Kidney (tissue), 22 donors: ENCODE measurements at places on chromosomes 3 and 15.
A peak's percentile ranks its signal among the peaks of the same experiment; 100 is the strongest.

DNA sequence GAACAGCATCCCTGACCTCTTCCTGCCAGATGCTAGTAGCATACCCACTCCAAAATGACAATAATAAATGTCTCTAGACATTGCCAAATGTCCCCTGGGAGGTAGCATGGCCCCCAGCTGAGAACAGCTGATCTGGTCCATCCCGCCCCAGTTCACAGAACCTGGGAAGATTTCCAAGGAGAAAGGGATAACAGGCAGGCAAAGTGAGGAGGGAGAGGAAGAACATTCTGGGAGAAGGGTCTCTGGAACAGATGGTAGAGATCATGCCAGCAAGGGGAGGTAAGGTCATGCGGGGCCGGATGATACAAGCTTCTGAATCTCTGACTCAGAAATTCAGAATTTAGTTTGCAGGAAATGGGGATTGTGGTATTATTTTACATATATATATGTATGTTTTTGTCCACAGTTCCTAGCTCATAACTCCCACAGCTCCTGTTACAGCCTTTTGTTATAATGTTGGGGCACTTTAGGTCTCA lies 192.7 kb downstream of the SUCLG2 start:
- no peak for DNase-seq
- H3K4me1 ChIP-seq: peaks cover 2% of the 10 kb centered on the region
- H3K27ac ChIP-seq: no peak overlapping the region
- no peaks in the 10 kb centered on the region for H3K36me3 ChIP-seq
- H3K27me3 ChIP-seq: no peaks in the 10 kb centered on the region

GRCh38 chr3:193488741-193489140 lies 66.0 kb downstream of the ATP13A4 start:
- no peaks in the 10 kb centered on the region for H3K27me3 ChIP-seq
- H3K4me3 ChIP-seq: no peak overlapping the region
- no peak for DNase-seq
- H3K4me1 ChIP-seq: no peaks in the 10 kb centered on the region
- H3K36me3 ChIP-seq: no peaks in the 10 kb centered on the region

GRCh38 chr3:149571381-149571780 lies 86.4 kb downstream of the WWTR1 start:
- H3K27me3 ChIP-seq: no peaks in the 10 kb centered on the region
- H3K27ac ChIP-seq: peak overlapping the region; percentile 0
- no peak for DNase-seq
- H3K4me1 ChIP-seq: peaks cover 20% of the 10 kb centered on the region
- H3K36me3 ChIP-seq: no peaks in the 10 kb centered on the region
- no peak overlapping the region for H3K4me3 ChIP-seq

DNA sequence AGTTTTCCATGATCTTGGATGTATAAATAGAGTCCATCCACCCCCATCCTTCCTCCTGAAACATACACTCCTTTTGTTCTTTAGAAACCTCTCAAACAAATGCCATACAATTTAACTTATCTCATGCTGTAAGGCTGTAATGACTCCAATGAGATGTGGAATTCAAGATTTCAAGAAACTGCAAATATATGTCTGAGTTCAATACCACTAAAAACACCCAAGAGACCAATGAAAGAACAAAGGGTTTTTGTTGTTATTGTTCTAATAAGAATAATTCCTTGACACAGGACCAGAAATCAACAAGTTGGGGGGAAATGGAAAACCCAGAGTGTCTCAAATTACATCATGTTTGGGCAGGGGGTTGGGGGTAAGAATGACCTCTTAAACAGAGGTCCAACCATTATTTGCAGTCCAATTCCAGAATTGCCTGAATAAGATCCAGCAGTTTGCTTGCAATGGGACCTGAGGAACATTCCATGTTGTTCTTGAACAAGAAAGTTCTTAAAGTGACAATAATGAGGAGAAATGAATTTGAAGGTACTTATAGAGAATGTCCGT lies 48.6 kb upstream of the TGFBR2 start:
- no peak for DNase-seq
- H3K27ac ChIP-seq: no peak overlapping the region
- no peaks in the 10 kb centered on the region for H3K4me1 ChIP-seq
- no peak overlapping the region for H3K4me3 ChIP-seq
- no peaks in the 10 kb centered on the region for H3K27me3 ChIP-seq
- H3K36me3 ChIP-seq: no peaks in the 10 kb centered on the region

DNA sequence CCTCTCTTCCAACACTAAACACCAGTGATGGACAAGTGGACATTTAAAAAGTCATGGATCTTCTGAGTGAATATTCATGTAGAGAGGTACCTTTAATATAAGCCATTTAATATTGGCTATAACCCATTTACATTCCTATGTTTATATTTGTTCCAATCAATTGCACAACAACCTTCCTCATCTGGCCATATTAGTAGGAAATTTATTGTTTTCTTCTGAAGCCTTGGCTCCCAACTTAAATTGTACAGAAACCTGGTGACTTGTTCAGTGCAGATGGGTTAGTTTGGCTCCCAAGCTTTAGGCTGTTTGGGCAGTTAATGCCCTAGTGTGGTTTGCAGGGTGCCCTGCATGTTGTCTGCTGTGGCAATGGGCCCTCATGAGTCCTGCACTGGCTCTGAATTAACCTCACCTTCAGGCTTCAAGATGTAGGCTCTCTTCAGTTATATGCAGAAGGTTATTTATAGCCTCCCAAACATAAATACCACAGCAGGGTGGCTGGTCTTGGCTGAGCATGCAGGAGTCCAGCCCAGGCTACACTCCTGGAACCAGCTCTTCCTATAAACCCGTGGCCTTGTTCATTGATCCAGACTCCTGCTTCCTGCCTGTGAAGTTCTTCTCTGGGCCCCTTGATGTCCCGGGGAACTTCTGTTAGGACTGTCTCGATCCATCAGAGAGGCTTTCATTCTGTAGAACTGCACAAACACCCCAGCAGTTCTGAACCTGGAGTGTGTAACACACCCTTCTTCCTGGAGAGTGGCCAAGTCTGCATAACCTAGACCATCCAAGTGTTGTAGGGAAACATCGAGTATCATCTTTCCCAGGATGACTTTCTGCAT lies 57.0 kb downstream of the DUT start:
- no peak for DNase-seq
- H3K4me3 ChIP-seq: no peak overlapping the region
- H3K27me3 ChIP-seq: no peaks in the 10 kb centered on the region
- H3K36me3 ChIP-seq: no peaks in the 10 kb centered on the region

DNA sequence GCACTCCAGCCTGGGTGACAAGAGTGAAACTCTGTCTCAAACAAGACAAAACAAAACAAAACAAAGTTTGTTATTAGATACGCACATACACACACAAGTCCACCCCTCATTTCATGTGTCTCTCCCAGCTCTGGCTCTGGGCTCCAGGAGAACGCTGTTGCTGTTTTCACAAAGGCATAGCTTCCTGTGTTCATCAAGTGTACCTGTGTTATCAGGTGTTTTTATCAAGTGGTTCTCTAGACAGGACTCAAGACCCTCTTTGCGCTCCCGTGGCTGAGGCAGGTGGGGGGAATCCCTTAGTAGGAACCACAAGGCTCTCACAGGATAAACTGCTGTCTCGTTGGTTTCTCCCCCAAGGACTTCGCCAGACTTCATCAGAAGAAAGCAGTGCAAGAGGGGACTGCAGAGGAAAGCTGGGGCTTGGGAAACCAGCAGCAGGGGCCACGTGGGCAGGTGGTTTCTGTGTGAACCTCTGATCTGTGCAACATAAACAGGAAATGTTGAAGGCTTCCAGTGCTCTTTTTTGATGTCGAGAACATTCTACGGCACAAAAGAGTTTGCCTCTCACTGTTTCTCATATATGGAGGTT lies 6.9 kb upstream of the PPP1R2 start:
- no peaks in the 10 kb centered on the region for H3K36me3 ChIP-seq
- no peak overlapping the region for H3K27ac ChIP-seq
- no peak overlapping the region for H3K4me3 ChIP-seq
- H3K4me1 ChIP-seq: peaks cover 3% of the 10 kb centered on the region
- H3K27me3 ChIP-seq: no peaks in the 10 kb centered on the region

GRCh38 chr3:101340591-101340990 lies 20.2 kb upstream of the IMPG2 start:
- no peak for DNase-seq
- H3K27ac ChIP-seq: no peak overlapping the region
- H3K4me1 ChIP-seq: no peaks in the 10 kb centered on the region
- H3K4me3 ChIP-seq: no peak overlapping the region
- H3K27me3 ChIP-seq: no peaks in the 10 kb centered on the region

DNA sequence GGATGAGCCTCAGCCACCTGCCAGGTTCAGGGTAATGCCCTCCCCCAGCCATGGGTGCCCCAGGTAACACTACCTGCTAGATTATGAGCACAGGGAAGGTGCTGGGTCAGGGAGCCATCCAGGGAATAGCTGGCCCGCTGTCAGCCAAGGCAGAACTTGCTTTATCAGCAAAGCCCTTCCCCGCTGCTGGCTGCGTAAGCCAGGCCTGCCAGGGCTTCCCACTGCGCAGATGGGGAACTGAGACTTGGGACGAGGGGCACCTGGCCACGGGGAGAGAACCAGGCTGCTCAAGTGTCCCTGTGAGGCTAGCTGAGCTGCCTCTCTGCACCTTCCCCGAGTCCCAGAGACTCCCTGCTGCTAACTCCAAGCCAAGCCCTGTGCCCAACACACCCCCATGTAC lies 45.4 kb downstream of the CACNA2D2 start:
- H3K27me3 ChIP-seq: no peaks in the 10 kb centered on the region
- H3K27ac ChIP-seq: no peak overlapping the region
- no peak for DNase-seq
- H3K4me3 ChIP-seq: no peak overlapping the region
- H3K4me1 ChIP-seq: no peaks in the 10 kb centered on the region
- H3K36me3 ChIP-seq: no peaks in the 10 kb centered on the region

GRCh38 chr3:139318431-139318816 lies 25.4 kb upstream of the MRPS22 start:
- H3K4me1 ChIP-seq: no peaks in the 10 kb centered on the region
- no peaks in the 10 kb centered on the region for H3K27me3 ChIP-seq
- no peak overlapping the region for H3K4me3 ChIP-seq

- no peak overlapping the region for H3K4me3 ChIP-seq
- no peak overlapping the region for H3K27ac ChIP-seq
- H3K4me1 ChIP-seq: no peaks in the 10 kb centered on the region
- no peaks in the 10 kb centered on the region for H3K27me3 ChIP-seq
- H3K36me3 ChIP-seq: no peaks in the 10 kb centered on the region
Measured at GRCh38 chr3:129705274-129705673, 98.8 kb upstream of the PLXND1 start.

DNA sequence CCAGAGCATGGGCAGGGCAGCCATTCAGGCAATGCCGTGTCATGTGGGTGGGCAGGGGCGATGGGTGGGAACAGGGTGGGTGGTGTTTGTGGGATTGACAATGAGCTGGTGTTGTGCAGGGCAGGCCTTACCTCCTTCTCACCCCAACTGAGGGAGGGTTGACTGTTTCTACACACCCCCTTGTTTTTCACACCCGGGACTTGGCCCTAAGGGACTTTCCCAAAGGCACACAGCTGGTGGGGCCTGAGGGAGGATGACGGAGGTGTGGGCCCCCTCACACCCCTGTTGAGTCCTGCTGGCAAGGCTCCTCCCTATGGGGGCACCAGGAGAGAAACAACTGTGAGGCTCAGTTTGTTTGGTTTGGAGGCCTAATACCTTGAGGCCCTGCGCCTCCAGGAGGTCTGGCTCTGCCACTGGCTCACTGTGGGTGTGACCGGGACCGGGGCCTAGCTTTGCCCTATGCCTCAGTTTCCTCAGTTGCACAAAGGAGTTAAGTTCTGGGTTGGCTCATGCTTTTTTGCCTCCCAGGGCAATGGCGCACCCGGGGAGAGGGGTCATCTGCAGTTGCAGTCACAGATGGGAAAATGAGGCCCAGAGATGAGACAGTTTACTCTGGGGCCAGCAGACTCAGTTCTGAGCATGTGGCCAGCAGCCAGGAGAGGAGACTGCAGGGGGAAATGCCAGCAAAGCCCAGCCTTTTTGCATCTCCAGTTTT lies 5.1 kb upstream of the DNAH1 start:
- H3K4me1 ChIP-seq: no peaks in the 10 kb centered on the region
- no peak overlapping the region for H3K27ac ChIP-seq
- no peak overlapping the region for H3K4me3 ChIP-seq
- no peaks in the 10 kb centered on the region for H3K36me3 ChIP-seq
- no peak for DNase-seq

DNA sequence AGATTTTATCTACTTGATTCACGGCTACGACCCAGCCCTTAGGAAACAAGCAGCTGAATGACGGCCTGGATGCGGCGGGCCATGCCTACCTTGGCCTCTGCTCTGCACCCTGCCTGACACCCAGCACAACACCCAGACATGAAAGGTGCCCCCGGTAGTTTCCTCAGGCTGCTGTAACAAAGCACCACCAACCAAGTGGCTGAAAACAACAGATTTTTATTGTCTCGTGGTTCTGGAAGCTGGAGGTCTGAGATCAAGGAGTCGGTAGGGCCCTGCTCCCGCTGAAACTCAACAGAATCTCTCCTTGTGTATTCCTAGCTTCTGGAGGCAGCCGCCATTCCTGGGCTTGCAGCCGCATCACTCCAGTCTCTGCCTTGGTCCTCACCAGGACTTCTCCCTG lies 111.7 kb downstream of the ADCY5 start:
- no peak overlapping the region for H3K27ac ChIP-seq
- DNase-seq: no peak
- no peaks in the 10 kb centered on the region for H3K27me3 ChIP-seq

- no peaks in the 10 kb centered on the region for H3K4me1 ChIP-seq
- no peaks in the 10 kb centered on the region for H3K36me3 ChIP-seq
- no peak overlapping the region for H3K27ac ChIP-seq
Measured at GRCh38 chr15:78399091-78399490, 38.9 kb upstream of the IREB2 start.

DNA sequence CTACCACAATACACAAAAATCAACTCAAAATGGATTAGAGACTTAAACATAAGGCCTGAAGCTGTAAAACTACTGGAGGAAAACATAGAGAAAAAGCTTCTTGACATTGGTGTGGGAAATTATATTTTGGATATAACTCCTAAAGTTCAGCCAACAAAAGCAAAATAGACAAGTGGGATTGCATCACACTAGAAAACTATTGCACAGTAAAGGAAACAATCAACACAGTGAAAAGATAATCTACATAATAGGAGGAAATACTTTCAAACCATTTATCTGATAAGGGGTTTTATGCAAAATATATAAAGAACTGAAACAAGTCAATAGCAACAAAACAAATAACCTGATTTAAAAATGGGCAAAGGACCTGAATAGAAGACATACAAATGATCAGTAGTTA lies 37.6 kb upstream of the TP63 start:
- H3K4me1 ChIP-seq: no peaks in the 10 kb centered on the region
- H3K27ac ChIP-seq: no peak overlapping the region
- DNase-seq: no peak
- no peak overlapping the region for H3K4me3 ChIP-seq
